ENCODE measurements at places on chromosomes 16 and 17. TPM values are rescaled to one million over a fixed set of nuclear protein-coding genes. Genes with fewer than 3 reads are reported as not detected.

CLEC3A gene
- total RNA-seq, result not detected

- H3K27ac ChIP-seq, result no peak overlapping the region
- no peak overlapping the region for H3K4me3 ChIP-seq
- H3K36me3 ChIP-seq, result no peaks in the 10 kb centered on the region
- H3K4me1 ChIP-seq, result no peaks in the 10 kb centered on the region
- H3K27me3 ChIP-seq, result no peaks in the 10 kb centered on the region
Observed at GRCh38 chr16:68711421-68712139, 25.5 kb upstream of the CDH1 start.

- H3K27me3 ChIP-seq, result no peaks in the 10 kb centered on the region
- H3K4me3 ChIP-seq, result no peak overlapping the region
- no peak overlapping the region for H3K27ac ChIP-seq
Observed at GRCh38 chr16:79943736-79944135, 343.2 kb upstream of the MAF start.

TEX14 gene
- 0.69 TPM for total RNA-seq

GP1BA gene
- total RNA-seq, result not detected

PPL gene
- 16.6 TPM for total RNA-seq

- no peak overlapping the region for H3K4me3 ChIP-seq
- H3K27ac ChIP-seq, result no peak overlapping the region
- no peaks in the 10 kb centered on the region for H3K27me3 ChIP-seq
- no peaks in the 10 kb centered on the region for H3K36me3 ChIP-seq
- peak; percentile 67 for DNase-seq
- H3K4me1 ChIP-seq, result peaks cover 42% of the 10 kb centered on the region
Observed at GRCh38 chr17:2050300-2051060, 4.4 kb upstream of the HIC1 start.

DNA sequence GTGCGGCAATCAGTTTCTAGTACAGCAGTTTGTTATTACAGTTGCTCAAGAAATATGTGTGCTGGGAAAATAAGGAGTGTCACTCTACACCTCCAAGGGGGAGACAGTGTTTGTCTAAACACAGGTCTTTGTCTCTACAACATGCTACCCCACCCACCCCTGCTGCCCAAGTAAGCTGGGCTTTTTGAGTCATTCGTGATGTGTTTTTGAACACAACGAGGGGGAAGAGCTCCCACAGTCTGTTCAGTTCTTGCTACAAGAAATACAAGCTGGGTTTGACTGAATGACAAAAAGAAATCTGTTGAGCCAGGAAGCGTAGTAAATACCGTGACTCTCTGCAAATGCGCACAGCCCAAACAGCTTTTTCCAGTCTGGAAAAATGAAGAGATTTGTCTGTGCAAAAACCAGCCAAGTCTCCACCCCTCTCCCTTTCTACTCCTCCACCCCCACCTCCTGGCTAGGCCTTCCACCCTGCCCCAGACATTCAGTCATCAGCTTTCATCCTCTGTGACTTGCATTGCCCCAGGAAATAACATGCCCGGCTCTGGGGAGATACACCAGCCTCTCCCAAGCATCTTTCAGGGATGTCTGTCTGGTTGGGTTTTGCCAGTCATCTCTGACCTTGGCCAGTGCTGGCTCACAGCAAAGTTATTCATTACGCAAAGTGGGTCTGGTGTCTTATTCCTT is 25.7 kb downstream of the CHD9 start:
- peak overlapping the region; percentile 82 for H3K27ac ChIP-seq
- no peak overlapping the region for H3K4me3 ChIP-seq
- H3K36me3 ChIP-seq, result no peaks in the 10 kb centered on the region
- peak; percentile 82 for DNase-seq

GRCh38 chr17:55285340-55286301 is 20.9 kb downstream of the HLF start:
- H3K4me3 ChIP-seq, result no peak overlapping the region
- peak overlapping the region; percentile 78 for H3K27ac ChIP-seq
- DNase-seq, result peak; percentile 94
- H3K36me3 ChIP-seq, result no peaks in the 10 kb centered on the region
- no peaks in the 10 kb centered on the region for H3K27me3 ChIP-seq
- H3K4me1 ChIP-seq, result peaks cover 65% of the 10 kb centered on the region

DNA sequence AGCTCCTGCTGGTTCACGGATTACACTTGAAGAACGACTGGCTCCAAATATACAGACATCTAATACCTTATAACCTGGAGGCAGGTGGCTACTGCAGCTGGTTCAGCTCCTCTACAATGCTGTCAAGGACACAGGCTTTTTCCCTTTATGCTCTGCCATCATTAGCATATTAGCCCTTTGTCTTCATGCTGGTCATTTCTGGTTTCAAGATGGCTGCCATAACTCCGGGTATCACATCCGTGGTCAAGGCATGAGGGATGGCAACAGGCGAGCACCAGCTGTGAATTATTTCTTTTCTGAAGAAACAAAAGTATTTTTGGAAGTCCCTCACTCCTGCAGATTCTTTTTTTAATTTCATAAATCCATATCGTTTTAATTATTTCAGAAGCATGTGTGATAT is 124.3 kb upstream of the MED13 start:
- DNase-seq, result no peak
- no peaks in the 10 kb centered on the region for H3K4me1 ChIP-seq
- no peaks in the 10 kb centered on the region for H3K27me3 ChIP-seq
- H3K4me3 ChIP-seq, result no peak overlapping the region
- H3K27ac ChIP-seq, result no peak overlapping the region

ATP2A1 gene
- total RNA-seq, result 0.39 TPM

DNA sequence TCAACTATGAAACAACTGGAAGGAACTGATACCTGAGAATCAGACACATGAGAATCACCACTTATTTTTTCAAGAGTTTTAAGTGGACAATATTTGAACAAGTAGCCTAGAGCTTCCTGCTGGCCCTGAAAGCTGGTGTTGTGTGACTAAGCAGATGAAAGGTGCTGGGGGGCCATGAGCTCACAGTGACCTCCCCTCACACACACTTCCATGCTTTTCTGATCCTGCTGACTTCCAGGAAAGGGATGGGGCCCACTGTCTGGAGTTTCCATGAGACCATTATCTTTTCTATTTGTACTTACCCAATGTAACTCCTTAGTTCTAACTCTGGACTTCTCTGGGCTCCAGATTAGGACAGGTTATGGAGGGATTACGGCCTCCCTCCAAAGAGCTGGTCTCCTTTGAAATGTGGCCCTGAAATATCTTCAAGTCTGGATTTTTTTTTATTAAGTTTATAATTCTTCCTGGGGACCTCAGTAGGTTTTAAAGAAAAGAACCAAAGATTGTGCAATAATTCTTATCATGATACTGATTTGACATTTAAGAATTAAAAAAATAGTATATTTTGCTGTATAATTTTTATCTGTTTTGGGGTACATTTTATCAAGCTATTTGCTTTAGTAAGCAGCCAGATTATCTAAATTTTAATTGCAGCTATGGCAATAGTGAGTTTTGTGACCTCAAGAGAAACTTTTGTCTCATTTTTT is 4.9 kb downstream of the CAPNS2 start:
- no peak overlapping the region for H3K27ac ChIP-seq
- no peak for DNase-seq
- no peaks in the 10 kb centered on the region for H3K36me3 ChIP-seq
- no peak overlapping the region for H3K4me3 ChIP-seq
- H3K4me1 ChIP-seq, result no peaks in the 10 kb centered on the region
- H3K27me3 ChIP-seq, result no peaks in the 10 kb centered on the region

- H3K4me3 ChIP-seq, result no peak overlapping the region
- H3K27me3 ChIP-seq, result no peaks in the 10 kb centered on the region
- no peak for DNase-seq
- no peaks in the 10 kb centered on the region for H3K4me1 ChIP-seq
- no peak overlapping the region for H3K27ac ChIP-seq
- no peaks in the 10 kb centered on the region for H3K36me3 ChIP-seq
Observed at GRCh38 chr17:55543709-55544108, 32.5 kb upstream of the SMIM36 start.

- H3K4me3 ChIP-seq, result no peak within 1 kb of the TSS
- H3K36me3 ChIP-seq, result no peaks in the 10 kb centered on the region
- no peaks in the 10 kb centered on the region for H3K4me1 ChIP-seq
- peaks cover 5% of the 10 kb centered on the region for H3K27me3 ChIP-seq
Observed at GRCh38 chr17:12665263-12666210, at the start of gene MYOCD. TSS of gene MYOCD (plus strand) at chr17:12665890. CDS start at chr17:12666189, 299 bp downstream.

RASD1 gene
- total RNA-seq, result 11.7 TPM

WNK4 gene
- total RNA-seq, result not detected

KRTAP4-9 gene
- not detected for total RNA-seq

DNA sequence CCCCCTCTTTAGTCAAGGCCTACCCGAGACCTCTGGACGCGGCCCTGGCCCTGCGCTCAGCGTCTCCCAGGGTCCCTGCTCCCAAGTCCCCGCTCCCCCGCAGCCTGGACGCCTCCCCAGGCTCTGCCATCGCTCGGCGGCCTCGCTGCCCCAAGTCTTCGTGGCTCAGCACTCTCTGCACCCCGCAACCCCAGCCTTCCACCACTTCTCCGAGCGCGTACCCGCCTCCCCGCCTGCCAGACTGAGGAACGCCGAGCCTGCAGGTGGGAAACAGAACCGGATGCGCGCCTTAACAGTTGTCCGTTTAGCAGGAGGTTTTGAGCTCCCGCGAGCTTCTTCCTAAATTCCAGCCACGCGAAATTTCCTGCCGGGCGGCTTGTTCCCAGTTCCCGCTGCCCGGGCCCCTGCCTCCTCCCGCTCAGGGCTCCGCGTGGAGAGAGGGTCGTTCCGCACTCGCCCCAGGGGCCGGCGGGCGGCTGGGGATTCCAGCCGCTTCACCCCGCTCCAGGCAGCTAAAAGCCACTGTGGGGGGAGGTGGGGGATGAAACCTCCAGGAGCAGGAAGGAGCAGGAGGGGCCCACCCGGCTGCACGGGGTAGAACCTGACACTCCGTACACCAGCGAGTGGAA is 87.7 kb downstream of the KCNJ12 start:
- no peaks in the 10 kb centered on the region for H3K27me3 ChIP-seq
- peak overlapping the region; percentile 17 for H3K4me3 ChIP-seq
- no peak for DNase-seq
- H3K36me3 ChIP-seq, result no peaks in the 10 kb centered on the region
- H3K27ac ChIP-seq, result no peak overlapping the region

All from adrenal gland (tissue), 19 donors.